Tibial nerve (tissue), 4 donors: ENCODE measurements at places on chromosomes 11 and 22. TPM values are rescaled to one million over a fixed set of nuclear protein-coding genes. Genes with fewer than 3 reads are reported as not detected.
A peak's percentile ranks its signal among the peaks of the same experiment; 100 is the strongest.

DNA sequence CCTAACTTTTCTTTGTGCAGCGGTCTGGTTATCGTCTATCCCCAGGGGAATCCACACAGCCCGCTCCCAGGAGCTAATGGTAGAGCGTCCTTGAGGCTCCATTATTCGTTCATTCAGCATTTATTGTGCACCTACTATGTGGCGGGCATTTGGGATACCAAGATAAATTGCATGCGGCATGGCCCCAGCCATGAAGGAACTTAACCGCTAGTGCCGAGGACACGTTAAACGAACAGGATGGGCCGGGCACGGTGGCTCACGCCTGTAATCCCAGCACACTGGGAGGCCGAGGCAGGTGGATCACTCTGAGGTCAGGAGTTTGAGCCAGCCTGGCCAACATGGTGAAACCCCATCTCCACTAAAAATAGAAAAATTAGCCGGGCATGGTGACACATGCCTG, 11.2 kb downstream of the TMEM121B start:
- no peak overlapping the region for H3K4me3 ChIP-seq
- no peak overlapping the region for H3K27ac ChIP-seq
- no peak for DNase-seq
- no peaks in the 10 kb centered on the region for H3K27me3 ChIP-seq
- no peaks in the 10 kb centered on the region for H3K4me1 ChIP-seq
- H3K36me3 ChIP-seq = no peaks in the 10 kb centered on the region

- no peaks in the 10 kb centered on the region for H3K27me3 ChIP-seq
- H3K4me1 ChIP-seq = no peaks in the 10 kb centered on the region
- DNase-seq = no peak
- H3K36me3 ChIP-seq = no peaks in the 10 kb centered on the region
- no peak within 1 kb of the TSS for H3K27ac ChIP-seq
- no peak within 1 kb of the TSS for H3K4me3 ChIP-seq
Measured at GRCh38 chr11:55838452-55838851, at the start of gene OR5D16. Gene OR5D16, plus strand, starts transcription at chr11:55838752. Its CDS starts 0 bp downstream, at chr11:55838752.

DNA sequence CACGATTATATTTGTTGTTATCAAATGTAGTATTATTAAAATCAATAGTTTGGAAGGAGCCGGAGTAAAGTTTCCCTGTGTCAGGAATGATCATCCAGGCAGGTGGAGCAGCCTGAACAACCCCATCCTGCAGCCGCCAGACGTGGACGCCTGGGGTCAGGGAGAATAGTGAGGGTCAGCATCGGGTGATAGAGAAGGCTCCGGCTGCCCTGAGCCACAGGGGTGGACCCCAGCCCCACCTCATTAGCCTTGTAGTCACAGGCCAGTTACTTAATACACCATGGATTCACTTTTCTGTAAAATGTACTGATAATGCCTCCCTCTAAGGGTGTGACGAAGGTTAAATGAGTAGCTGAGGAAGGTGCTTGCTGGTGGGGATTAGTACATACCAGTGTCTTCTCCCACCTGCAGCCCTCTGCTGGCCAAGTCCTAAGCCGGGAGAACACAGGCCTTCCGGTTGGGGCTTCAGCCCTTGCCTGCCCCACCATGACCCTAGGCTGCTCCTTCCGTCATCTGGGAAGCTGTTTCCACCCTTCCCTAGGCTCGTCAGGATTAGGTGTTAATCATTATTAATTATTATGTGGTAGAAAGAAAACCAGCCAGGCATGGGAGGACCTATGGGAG, 14.9 kb downstream of the TMEM121B start:
- H3K36me3 ChIP-seq = peaks cover 49% of the 10 kb centered on the region
- H3K27me3 ChIP-seq = no peaks in the 10 kb centered on the region
- H3K27ac ChIP-seq = no peak overlapping the region
- H3K4me1 ChIP-seq = no peaks in the 10 kb centered on the region
- H3K4me3 ChIP-seq = no peak overlapping the region

DNA sequence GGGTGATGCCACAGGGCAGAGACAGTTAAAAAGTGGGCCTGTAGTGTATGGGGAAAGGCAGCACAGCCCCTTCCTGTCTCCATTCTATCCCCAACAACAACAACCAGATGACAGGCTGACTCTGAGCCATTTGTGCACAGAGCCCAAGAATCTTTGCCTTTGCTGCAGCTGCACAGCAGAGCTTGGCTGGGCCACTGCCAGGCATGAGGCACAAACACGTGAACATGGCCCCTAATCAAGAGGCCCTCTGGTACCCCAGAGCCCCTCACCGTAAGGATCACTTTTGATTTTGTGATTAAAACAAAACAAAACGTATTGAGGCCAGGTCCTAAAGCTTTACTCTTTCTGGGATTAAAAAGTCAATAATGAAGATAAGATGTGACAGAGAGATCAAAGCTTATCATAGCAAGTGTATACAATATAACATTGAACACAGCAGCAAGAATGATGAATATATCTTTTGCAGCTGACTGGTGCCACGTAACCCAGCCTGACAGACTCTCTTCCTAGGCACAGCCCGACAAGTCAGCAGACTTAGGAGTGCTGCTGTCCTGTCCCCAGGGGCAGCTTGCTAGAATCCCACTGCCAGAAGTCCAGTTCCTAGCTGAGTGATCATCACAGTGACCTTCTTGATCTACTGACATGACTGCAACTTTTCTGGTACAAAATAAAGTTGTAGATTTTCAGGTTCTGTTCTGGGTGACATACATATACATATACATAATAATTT, 117.8 kb downstream of the SERGEF start:
- DNase-seq = no peak
- H3K27me3 ChIP-seq = no peaks in the 10 kb centered on the region
- no peaks in the 10 kb centered on the region for H3K4me1 ChIP-seq
- no peak overlapping the region for H3K4me3 ChIP-seq

- no peak overlapping the region for H3K27ac ChIP-seq
- no peak for DNase-seq
- H3K4me3 ChIP-seq = no peak overlapping the region
- H3K36me3 ChIP-seq = no peaks in the 10 kb centered on the region
- no peaks in the 10 kb centered on the region for H3K4me1 ChIP-seq
Measured at GRCh38 chr22:36610056-36610455, 81.1 kb upstream of the EIF3D start.

DNA sequence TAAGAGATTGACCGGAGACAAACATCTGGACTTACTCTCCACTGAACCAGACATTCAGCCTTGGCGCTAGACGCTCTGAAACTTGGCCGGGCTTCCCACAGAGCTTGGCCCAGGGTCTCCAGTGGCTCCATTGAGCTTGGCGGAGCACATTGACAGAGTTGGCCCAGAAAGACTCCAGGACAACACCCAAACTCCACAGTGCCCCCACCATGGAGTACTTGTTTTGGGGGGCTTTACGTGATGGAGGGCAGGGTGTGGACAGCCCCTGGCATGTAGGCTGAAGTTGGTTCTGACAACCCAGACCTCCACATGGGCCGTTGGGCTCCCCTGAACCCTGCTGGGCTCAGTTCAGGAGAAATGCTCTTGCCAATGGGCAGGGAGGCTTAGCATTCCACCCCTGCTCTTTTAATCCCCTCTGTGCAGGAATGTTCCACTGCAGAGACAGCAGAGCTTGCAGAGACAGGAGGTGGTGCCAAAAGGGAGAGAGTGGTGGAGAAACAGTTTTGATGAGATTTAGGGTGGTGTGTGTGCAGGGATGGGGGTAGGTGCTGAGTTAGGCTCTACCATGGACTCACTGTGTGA, 102.4 kb upstream of the TIMP3 start:
- no peak overlapping the region for H3K4me3 ChIP-seq
- DNase-seq = peak; percentile 48
- no peaks in the 10 kb centered on the region for H3K36me3 ChIP-seq

MS4A6A gene
- total RNA-seq = 53.1 TPM

OR51F1 gene
- total RNA-seq = not detected

OR4C6 gene
- not detected for total RNA-seq

SLC1A2 gene
- total RNA-seq = 0.22 TPM
